ENCODE measurements at places on chromosomes 11 and 22.

GRCh38 chr11:73957654-73958361 is 7.0 kb downstream of the DNAJB13 start:
- DNase-seq, result no peak

DNA sequence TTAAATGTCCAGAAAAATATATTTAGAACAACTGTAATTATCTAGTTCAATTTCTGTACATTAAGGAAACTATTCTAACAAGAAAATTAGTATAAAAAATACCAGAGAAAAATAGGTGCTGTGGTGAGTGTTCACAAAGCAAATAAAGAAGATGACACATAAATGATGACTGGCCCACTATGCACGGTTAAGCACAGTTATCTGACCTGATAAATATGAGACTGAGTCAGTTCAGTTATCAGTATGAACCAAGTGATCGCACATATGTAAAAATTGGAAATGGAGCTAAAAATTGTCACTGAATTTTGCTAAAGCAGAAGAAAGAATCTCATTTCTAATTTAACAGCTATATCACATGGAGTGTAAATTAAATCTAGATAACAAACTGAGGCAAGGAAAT is 18.8 kb upstream of the MAML2 start:
- no peak for DNase-seq

DNA sequence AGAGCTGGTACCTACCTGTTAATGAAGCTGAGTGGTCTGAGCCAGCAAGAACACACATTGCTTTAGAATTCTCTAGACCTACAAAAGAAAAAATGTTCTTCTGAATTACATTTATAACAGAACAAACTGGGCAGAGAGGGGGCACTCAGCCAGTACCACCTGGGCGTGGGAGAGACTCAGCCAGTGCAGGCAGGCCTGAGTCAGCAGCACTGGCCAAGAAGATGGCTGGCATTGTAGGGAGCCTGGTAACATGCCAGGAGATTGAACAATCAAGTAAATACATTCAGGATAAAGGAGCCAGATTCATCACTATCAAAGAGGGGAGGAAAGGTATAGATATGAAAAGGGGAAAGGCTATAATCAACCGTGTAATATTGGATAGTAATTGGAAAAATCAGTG is 19.9 kb downstream of the SERGEF start:
- no peak for DNase-seq

DNA sequence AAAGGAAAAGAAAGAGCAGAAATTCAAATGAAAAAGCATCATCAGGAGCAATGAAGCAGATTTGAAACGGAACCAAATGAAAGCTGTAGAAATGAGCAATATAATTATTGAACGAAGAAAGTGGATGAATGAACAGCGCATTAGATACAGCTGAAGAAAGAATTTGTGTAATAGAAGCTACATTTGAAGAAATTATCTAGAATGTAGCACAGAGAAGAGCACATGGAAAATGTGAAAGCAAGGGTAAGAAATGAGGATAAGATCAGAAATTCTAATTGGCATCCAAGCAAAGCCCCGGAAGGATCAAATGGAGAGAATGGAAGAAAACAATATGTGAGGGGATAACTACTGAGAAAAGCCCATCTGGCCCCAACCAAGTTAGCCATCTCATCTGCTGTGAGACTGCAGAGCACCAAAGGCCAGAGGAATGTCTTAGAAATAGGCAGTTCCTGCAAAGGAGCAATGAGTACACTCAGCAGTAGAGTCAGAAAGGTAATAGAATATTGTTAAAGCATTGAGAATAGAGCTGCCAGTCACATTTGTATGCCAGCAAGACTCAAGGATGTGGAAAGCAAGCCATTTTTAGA is 51.9 kb downstream of the MED15 start:
- DNase-seq, result no peak

GRCh38 chr11:96054870-96055705 is 131.2 kb upstream of the MTMR2 start:
- DNase-seq, result no peak

GRCh38 chr11:2551131-2551530 is 106.3 kb downstream of the KCNQ1 start:
- DNase-seq, result no peak

DNA sequence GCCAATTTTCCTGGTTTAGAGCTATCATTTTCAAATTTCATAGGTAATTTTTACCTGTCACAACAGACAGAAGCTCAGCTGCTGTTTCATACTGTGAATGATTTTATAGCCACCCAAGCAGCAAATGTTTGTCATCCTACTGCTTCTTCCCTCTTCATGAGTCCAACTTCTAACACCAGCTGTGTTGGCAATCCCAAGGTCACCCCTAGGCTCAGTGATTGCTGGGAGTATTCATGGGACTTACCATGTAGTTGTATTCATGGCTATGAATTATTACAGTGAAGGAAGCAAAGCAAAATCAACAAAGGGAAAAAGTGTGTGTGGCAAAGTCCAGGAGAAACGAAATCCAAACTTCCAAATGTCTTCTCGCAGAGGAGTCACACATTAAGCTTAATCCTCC is 28.5 kb downstream of the CUL5 start:
- DNase-seq, result no peak

DNA sequence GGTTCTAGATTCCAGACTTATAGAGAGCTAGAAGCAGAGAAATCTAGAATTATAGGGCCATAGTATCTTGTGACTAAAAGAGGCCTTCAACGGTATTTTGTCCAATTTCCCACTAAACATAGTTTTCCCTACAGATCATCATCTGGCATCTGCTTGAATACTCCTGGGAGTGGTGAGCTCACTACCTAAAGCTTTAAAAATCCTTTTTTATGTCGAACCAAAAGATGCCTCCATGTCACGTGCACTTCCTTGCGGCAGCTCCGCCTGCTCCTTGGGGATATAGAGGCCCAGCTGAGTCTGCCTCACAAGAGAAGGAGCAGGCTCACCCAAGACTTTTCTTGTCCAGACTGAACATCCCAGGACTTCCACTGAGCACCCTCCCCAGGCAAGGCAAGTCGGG is 4.3 kb upstream of the MB start:
- no peak for DNase-seq

GRCh38 chr22:36088292-36088691 is 59.7 kb upstream of the RBFOX2 start:
- no peak for DNase-seq

- no peak for DNase-seq
Measured at GRCh38 chr11:7089328-7090251, 792 bp downstream of the RBMXL2 start.

GRCh38 chr22:16601437-16602223 is 9.0 kb upstream of the CCT8L2 start:
- DNase-seq, result no peak

DNA sequence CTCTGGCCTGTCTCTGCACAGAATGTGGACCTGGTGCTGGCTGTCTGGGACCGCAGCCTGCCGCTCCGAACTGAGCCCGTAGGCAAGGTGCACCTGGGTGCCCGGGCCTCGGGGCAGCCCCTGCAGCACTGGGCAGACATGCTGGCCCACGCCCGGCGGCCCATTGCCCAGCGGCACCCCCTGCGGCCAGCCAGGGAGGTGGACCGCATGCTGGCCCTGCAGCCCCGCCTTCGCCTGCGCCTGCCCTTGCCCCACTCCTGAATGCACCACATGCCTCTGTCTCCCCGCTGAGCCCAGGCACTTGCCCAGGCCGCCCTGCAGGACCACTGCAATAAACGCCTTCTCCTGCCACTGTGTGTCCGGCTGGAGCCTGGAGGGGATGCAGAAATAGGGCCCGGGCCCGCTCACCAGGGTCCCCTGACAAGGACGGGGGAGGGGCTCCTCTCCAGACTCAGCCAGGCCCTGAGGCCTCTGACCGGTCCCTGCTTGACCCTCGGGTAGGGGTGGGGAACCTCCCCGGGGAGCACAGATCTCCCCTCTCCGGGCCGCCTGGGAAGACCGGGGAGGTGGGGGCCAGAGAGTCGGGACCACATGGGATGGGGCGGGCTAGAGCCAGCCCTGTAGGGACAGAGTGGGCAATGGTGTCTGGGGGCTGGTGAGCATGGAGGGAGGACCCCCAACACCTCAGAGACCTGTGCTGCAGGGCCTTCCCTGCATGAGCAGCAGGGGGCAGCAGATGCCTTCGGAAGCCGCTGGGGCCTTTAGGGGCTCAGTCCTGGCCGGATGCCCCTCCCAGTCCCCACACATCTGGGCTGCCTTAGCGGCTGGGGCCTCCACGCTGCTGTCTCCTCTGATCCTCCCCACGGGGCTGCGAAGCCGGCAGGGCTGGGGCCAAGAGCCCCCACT is 1.4 kb upstream of the TNNI2 start:
- peak; percentile 62 for DNase-seq

GRCh38 chr22:46541536-46541935 is 4.1 kb upstream of the CELSR1 start:
- DNase-seq, result no peak

- DNase-seq, result no peak
Measured at GRCh38 chr11:7967826-7968225, 2.6 kb upstream of the NLRP10 start.

GRCh38 chr11:118917481-118918127 is 8.1 kb downstream of the BCL9L start:
- DNase-seq, result no peak

- DNase-seq, result no peak
Measured at GRCh38 chr22:30326255-30326705, 461 bp downstream of the TBC1D10A start.

DNA sequence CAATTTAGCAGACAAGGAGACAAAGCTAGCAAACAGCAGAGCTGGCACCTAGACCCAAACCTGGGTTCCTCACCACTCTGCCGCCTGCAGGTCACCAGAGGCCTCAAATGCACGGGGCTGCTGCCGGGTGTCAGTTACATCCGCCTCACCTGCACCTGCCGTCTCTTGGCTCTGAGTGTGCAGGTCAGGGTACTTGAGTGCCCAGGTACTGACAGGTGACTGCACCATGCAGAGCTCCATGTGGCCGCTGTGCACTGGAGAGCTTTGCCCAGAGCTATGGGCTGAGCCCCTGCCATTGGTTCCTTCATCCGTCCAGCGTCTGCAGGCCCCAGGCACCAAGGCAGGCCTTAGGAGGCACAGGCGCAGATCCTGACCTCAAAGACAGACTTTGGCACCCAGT is 35.0 kb downstream of the PDGFB start:
- DNase-seq, result no peak

GRCh38 chr11:16818284-16818683 is 79.8 kb downstream of the C11orf58 start:
- DNase-seq, result no peak

GRCh38 chr11:66080055-66080817 is 10.2 kb downstream of the PACS1 start:
- no peak for DNase-seq

- no peak for DNase-seq
Measured at GRCh38 chr11:25247336-25247735, 750.5 kb downstream of the LUZP2 start.

- DNase-seq, result no peak
Measured at GRCh38 chr11:10314199-10315072, 9.6 kb downstream of the ADM start.

DNA sequence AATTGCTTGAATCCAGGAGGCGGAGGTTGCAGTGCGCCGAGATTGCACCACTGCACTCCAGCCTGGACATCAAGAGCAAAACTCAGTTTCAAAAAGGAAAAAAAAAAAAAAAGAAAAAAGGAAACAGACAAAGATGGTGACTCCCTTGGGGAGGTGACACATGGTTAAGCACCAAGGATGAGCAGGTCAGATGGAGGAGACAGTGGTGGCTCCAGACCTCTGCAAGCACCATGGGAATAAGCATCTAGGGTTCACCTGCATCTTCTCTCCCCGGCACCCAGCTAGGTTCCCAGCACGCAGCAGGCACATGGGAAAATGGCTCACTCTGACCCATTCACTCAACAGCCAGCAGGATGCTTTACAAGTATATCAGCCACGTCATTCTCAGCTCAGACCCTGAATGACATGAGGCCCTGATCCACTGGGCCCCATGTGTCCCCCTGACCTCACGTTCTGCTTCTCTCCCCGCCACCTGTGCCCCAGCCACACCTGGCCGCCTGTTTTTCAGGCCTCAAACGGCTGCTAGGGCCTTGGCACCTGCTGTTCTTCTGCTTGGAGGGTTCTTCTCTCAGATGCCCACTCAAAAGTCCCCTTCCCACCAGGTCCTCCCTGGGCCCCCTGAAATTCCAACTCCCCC is 24.2 kb downstream of the A4GALT start:
- no peak for DNase-seq

DNA sequence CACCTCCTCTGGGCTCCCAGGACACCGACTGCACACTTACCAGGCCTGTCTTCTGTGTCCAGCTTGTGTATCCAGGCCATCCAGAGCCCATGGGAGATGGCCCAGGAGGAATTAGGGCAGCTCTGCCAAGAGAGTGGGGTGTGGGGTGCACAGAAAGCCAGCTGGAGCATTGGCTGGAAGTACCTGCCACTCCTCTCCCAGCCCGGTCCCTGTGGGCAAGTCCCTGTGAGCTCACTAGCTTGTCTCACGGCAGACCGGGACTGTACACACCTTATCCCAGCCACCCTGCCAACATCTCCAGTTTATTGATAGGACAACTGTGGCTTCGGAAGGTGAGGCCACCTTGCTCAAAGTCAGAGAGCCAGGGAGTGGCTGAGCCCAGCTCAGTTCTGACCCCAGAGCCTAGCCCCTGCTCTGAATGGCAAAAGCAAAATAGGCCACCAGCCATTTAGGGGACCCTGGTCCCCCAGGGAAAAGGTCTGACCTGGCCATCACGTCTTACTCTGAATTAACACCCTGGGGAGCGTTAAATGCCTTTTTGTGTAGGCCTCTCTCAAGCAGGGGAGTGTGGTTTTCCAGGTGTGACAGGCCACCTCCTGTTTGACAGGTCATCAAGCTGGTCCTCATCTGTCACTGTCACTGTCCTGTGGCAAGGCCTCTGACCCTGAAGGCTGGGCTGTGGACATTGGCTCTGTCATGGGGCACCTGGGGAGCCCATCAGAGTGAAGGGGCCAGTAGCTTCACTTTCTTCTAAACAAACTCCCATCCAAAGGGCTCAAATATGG is 15.1 kb downstream of the UQCR10 start:
- no peak for DNase-seq

DNA sequence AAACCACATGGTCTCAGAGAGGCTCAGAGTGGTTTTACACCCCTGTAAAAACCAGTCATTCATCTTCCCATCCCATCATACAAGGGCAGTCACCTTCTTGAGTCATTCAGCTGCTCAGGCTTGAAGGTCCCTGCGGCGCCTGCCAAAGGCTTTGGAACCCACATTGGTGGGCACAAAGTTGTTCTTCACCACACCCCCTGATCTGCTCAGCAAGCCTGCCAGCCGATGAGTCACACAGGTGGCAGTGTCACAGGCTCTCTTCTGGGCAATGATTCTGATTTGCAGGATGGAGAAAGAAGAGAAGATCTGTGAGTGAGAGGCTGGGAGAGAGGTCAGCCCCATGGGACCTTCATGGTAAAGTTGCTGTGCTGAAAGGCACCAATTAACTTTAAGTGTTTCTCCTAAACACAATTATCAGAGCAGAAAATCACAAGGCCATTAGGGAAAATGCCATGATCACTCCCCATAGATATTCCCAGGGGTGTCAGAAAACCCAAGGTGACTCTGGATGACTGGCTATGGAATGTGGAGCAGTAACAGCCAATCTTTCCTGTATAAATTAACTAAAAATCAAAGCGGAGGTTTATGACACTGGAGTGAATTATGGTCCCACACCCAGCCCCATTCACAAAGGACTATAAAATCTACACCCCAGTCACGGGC is 4.4 kb downstream of the CALCA start:
- no peak for DNase-seq

GRCh38 chr11:76707293-76707825 is 36.8 kb upstream of the LRRC32 start:
- no peak for DNase-seq

All from stimulated activated CD8-positive, alpha-beta memory T cell treated with anti-CD3 and anti-CD28 coated beads, Interleukin-4, amount 100 ng/mL, for 1 hour (primary cell).